ENCODE measurements at places on chromosomes 13 and 19.

GRCh38 chr13:102402290-102402689 is 442 bp upstream of the FGF14 start:
- peak; percentile 46 for DNase-seq

GRCh38 chr13:40151673-40152072 is 496.2 kb downstream of the COG6 start:
- no peak for DNase-seq

DNA sequence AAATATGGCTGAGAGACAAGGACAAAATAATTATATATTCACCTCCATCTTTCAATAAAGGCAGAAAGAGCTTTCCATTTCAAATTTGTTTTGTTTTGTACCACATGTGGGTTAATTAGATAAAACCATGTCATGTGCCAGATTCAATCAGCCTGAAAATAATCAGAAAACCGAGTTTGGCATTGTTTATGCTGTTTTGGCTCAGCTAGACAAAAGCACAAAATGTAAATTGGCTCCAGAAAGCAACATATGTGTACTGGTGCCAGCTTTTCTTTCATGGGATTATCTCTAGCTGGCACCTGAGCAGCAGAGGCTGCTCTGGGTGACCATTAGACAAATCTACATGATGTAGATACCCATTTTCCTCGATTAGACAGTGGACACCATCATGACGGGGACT is 9.2 kb upstream of the DNAJC15 start:
- no peak for DNase-seq

- no peak for DNase-seq
Measured at GRCh38 chr13:77062097-77062496, 35.1 kb upstream of the FBXL3 start.

GRCh38 chr19:5116292-5116691 is 147.4 kb downstream of the KDM4B start:
- DNase-seq = no peak

GRCh38 chr13:33236021-33236420 is 49.5 kb downstream of the STARD13 start:
- DNase-seq = no peak

GRCh38 chr13:67227131-67227983 is 2.8 kb downstream of the PCDH9 start:
- no peak for DNase-seq

- DNase-seq = peak; percentile 7
Measured at GRCh38 chr19:13689085-13689484, 75.2 kb upstream of the MRI1 start.

GRCh38 chr19:31543456-31543855 is 194.2 kb upstream of the TSHZ3 start:
- DNase-seq = no peak

DNA sequence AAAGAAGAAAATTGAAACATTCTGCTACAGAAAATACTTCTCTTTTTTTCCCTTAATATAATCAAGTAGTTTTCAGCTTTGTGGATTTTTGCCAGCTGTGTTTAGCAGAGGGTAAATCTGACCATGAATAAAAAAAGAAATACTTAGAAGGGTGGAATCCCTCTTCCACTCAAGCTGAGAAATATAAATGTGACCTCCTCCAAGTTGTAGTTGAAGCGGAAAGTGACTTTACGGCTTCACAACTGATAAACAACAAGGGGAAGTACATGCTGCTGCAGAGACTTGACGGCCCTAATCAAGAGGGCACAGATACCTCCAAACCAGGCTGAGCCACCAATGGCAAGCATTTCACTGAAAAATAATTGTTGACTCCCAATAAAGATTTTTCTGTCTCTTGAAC is 785.0 kb downstream of the SLITRK5 start:
- DNase-seq = no peak

- no peak for DNase-seq
Measured at GRCh38 chr13:110965038-110965754, 50.3 kb upstream of the ANKRD10 start.

- no peak for DNase-seq
Measured at GRCh38 chr19:10238172-10238783, 7.1 kb upstream of the S1PR2 start.

DNA sequence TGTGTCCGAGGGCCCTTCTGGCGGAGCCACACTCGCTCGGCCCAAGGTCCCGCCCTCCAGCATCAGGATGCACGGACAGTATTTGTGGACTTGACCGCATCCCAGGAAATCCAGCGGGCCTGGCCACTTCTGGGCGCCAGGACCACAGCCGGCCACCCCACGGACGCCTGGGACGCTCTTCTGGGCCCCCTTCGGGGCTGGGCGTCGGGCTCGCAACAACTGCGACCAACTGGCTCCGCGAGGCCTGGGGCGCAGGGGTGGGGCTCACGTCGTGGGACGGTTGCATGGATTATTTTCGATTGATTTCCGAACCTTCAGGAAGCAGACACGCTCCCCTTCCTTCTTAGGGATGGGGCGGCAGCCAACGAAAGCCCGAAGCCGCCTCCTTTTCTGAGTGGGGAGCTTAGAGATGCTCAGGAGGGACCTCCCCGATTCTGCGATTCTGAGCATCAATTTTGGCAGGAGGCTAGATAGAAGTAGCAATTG is 521 bp upstream of the NUP58 start:
- DNase-seq = peak; percentile 42

- no peak for DNase-seq
Measured at GRCh38 chr13:40657307-40657706, 9.1 kb downstream of the FOXO1 start.

DNA sequence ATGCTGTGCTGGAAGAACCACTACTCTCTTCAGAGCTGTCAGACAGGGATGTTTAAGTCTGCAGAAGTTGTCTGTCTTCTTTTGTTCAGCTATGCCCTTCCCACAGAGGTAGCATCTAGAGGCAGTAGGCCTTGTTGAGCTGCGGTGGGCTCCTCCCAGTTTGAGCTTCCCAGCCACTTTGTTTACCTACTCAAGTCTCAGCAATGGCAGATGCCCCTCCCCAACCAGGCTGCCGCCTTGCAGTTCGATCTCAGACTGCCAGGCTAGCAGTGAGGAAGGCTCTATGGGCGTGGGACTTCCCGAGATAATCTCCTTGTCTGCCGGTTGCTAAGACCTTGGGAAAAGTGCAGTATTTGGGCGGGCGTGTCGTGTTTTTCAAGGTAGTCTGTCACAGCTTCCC is 42.1 kb upstream of the UQCRFS1 start:
- no peak for DNase-seq

DNA sequence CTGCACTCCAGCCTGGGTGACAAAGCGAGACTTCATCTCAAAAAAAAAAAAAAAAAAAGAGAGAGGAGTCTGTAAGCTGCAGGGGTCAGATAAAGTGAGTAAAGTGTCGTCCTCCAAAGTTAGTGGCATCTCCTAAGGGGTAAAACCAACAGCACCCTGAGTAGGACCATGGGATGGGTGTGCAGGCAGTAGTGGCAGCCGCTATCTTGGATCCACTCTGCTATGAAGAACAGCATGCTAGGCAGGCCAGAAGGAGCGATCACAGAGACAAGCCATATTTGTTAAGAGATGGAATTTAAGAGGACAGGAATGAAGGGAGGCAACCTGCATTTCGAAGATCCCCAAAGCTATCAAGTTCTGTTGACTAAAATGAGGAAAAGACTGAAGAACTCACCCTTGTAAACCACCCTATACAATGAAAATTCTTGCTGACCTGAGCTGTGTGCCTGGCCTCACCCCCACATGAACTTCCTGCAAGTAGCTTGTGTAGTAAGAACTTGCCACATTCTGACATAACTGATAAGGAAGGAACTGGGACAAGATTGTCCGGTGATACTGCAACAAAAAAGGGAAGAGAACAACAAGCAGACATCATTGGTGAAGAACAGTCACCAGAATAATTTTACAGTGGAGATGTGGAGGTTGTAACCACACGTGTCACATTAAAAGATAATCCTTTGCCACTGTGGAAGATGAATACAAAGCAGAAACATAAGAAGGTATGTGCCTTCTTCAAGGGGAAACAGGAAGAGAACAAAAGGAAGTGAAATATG is 16.2 kb downstream of the DPY19L3 start:
- no peak for DNase-seq

- DNase-seq = no peak
Measured at GRCh38 chr19:7395360-7396066, 46.8 kb downstream of the ARHGEF18 start.

- no peak for DNase-seq
Measured at GRCh38 chr19:39136225-39136940, 10.8 kb downstream of the PAK4 start.

GRCh38 chr13:27635266-27635665 is 13.6 kb downstream of the POLR1D start:
- no peak for DNase-seq

DNA sequence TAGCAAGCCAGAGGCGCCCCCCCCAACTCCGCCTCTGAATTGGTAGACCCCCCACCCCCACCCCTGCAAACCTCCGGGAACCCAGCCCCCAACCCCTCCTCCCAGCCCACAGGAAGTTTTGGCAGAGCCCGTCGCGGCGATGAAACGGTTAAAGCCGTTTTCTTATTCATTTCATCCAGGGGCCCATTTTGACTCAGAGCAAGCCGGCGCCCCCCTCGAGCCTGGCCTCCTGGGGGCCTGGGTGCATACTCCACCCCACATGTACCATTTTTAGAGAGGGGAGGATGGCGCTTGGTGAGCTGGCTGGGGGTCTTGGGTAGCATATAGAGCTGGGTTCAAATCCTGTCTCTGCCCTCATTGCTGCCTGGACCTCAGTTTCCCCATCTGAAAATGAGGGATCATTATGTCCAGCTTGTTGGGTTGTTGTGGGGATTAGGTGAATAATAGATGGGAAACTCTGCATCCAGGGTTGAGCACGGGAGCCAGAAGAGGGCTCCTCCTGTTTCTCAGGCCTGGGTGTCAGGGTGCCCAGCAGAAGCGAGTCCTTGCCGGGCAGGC is 7.9 kb upstream of the JUNB start:
- no peak for DNase-seq

DNA sequence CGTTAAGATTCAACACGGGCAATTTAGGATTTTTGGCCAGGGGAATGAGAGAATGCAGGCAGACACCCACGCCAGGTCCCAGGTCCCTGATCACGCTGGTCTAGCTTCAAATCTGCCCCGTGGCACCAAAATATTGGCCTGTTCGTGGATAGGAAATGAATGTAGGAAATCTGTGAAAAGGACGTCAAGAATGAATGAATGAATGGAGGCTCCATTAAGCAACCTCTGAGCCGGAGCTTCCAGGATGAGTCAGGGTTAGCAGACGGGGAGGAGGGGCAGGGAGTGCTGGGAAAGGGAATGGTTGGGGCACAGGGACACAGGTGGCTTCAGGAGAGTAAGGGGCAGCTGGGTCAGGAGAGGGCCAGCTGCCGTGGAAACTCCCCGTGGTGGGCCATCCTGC is 4.2 kb downstream of the SULT2B1 start:
- no peak for DNase-seq

DNA sequence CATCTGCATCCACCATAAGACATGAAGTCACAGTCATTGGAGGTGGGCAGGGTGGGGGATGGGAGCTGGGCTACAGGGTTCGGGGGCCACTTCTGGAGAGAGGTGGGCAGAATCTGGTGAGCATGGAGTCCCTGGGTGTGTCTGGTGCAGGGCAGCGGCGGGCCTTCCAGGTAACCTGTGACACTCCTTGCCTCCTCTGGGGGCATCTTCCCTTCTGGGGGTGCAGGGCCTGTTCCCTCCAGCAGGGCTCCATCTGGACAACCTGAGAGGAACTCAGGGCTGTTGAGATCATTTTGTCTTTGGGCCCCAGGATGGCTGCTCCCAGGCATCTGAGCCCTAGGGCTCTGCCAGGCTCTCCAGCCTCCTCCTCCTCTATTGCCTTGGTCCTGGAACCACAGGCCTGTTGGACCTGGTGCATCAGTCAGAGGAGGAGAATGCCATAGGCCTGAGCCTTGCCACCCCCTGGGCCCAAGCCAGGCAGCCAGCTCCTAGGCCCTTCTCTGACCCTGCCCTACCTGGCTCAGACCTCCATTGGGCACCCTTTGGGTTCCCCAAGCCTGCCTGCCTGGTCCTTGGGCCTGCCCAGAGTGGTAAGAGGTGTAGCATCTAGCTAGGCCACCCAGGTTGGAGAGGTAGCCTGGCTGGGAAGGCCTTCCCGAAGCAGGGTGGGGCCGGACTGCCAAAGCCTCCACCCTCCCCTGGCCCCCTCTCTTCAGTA is 13.4 kb downstream of the LYL1 start:
- DNase-seq = peak; percentile 32

DNA sequence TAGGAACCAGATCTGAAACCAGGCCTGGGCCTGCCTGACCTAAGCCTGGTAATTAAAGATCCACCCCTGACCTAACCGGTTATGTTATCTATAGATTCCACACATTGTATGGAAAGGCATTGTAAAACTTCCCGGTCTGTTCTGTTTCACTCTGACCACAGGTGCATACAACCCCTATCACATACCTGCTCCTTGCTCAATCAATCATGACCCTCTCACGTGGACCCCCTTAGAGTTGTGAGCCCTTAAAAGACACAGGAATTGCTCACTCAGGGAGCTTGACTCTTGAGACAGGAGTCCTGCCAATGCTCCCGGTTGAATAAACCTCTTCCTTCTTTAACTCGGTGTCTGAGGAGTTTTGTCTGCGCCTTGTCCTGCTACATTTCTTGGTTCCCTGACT is 27.3 kb upstream of the ZNF562 start:
- DNase-seq = no peak

DNA sequence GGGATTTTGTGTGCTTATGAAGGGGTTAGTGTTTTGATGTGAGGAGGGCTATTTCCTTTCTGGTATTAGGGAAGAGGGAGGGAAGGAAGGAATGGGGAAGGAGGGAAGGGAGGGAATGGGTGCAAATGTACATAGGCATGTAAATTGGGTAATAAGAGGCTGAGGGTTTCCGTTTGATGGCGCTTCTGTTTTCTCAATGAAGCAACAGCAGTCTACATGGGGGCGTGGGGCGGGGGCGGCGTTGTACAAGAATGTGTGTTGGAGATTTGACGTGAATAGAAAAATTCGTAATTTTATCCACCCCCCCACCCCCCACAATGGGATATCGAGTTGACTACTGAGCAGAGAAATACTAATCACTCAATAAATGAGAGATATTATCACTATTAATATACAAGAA is 52.5 kb downstream of the PDS5B start:
- no peak for DNase-seq

GRCh38 chr19:28889941-28890670 is 322.8 kb downstream of the UQCRFS1 start:
- no peak for DNase-seq

DNA sequence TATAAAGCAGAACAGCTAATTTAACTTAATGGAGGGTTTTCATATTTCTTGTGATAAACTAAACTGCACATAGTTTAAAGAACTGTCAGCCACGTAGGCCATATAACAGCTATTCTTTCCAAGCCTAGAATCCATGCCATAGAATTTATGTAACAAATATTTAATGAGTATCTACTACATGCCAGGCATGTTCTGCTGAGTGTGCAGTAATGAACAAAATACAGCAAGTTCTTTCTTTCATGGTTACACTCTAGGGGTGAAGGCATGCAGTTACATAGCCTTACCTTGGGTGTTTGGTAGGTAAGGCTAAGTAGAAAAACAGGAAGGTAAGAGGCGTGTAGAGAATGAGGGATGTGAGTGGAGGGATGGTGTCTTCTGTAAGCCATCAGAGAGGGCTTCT is 4.6 kb downstream of the URI1 start:
- DNase-seq = no peak

GRCh38 chr13:102651892-102652291 is 43.0 kb downstream of the METTL21C start:
- DNase-seq = no peak
